ENCODE measurements at places on chromosomes 7 and 10.

DNA sequence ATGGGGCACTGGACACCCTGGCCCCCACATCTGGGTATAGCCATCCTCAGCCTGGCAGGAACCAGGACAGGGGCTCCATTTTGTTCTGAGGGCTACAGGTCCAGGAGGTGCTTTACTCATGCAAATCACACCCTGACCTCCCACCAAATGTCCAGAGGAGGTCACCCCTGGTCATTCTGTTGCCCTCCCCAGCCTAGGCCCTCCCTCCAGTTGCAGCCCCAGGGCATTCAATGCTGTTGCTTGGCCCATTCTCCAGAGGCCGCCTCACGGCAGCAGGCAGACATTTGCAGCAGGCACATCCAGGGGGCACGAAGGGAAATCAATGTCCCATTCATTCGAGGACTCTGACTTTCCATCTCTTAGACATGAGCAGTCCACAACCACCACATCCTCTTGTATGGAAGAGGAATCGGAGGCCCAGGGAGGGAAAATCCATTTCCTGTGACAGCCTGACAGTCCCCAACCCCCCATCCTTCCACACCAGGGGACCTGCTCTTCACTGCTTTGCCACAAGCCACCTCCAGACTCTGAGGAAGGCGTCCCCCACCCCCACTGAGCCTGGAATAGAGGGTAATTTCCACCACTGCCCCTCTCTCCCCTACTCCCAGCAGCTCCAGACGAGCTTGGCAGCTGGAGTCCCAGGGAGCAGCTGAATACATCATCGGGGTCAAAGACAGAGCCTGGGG is 76.2 kb upstream of the UNC5B start:
- no peak for DNase-seq

DNA sequence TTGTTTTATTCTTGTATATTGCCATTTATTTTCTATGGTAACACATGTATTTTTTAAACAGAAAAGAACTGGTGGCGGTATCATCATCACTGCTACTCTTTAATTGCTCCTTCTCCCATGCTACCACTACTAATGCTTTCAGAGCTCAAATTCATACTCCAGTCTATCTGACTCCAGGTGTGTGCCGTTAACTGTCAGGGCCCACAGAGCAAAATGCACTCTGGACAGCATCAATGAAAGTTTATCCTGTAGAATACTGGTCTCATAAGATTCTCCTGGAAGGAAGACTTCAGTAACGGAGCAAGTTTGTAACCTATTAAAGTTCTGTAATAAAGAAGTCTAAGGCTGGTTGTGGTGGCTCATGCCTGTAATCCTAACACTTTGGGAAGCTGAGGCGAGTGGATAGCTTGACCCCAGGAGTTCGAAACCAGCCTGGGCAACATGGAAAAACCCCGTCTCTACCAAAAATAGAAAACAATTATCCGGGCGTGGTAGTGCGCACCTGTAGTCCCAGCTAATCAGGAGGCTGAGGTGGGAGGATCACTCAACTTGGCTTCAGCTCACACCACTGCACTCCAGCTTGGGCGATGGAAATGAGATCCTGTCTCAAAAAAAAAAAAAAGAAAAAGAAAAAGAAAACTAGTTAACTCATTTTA is 18.4 kb downstream of the ZNRF2 start:
- DNase-seq = no peak

GRCh38 chr7:77859343-77859742 is 60.8 kb downstream of the PHTF2 start:
- no peak for DNase-seq

GRCh38 chr7:44368455-44368854 is 43.1 kb upstream of the CAMK2B start:
- DNase-seq = no peak

DNA sequence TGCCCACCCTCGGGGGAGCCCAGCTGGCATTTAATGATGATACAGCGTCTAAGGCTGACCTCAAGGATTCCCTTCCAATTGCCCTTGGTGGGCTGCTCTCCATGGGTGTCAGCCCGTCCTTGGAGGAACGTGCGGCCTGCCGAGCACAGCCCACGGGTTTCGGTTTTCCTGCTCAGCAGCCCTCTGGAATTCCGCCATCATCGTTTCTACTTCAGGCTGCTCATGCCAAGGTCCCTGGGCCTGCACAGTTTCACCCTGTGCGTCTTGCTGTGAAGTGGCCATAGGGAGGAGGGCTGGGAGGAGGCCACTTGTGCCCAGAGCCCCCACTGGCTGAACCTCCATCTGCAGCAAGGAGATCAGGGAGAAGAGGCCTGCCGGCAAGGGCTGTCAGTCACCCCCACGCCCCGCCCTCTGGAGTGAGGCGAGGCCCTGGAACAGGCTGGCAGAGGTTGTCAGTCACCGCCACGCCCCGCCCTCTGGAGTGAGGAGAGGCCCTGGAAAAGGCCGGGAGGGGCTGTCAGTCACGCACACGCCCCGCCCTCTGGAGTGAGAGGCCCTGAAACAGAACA is 82.8 kb downstream of the CHST15 start:
- no peak for DNase-seq

DNA sequence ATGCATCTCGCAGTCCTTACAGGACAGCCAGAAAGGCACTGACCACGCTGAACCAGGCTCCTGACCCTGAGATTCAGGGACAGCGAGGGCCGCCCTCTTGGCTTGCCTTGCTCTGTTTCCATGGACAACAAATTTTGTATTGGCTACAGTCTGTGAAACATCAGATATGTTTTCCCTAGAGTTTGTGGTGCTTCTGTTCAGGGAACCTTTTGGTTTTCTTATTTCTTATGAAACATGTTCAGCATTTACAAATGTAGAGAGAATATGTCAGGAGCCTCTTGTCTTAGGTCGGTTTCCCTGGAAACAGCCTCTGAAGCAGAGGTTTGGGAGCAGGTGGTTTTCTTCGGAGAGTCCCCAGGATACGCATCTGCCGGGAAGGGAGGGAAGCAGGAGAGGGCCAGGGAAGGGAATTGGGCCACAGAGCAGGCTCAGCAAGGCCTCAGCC is 260.1 kb downstream of the CCDC3 start:
- no peak for DNase-seq

GRCh38 chr7:7805511-7806153 is 87.2 kb upstream of the RPA3 start:
- DNase-seq = no peak

GRCh38 chr7:116512520-116513188 is 12.2 kb upstream of the CAV1 start:
- no peak for DNase-seq

GRCh38 chr7:109611656-109612055 is 1042.0 kb downstream of the DNAJB9 start:
- no peak for DNase-seq

- DNase-seq = no peak
These were observed 170.0 kb upstream of the CDCA7L start for GRCh38 chr7:22115689-22116088.

- no peak for DNase-seq
These were observed 282.9 kb upstream of the LYZL1 start for GRCh38 chr10:29005988-29006387.

DNA sequence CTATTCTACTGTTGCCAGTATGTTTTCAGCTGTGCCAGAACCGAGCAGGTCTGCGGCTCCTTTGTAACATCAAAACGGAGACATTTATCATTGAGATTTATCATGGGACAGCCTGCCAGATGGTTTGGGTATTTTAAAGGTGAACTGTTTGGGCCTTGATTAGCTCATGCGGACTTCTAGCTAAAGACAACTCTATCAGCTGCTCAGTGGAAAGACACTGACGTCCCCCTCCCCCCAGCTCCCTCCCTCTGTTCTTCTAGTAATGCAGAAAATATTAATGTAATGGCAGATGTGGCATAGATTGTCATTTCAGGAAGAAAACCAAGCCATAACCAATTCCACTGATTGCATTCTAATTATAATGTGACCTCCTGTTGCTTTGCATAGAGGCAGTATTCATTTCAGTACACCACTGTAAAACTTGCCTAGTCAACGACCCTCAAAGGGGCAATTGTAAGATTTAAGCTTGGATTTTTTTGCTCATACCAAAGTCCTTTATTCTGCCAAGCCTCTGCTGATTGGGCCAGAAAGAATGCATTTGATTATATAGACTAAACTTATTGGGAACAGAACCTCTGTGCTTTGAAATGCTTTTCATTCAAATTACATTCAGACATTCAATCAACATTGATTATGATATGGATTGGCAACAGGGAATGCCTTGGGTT is 966.8 kb downstream of the LRMDA start:
- DNase-seq = no peak

- no peak for DNase-seq
These were observed 891.1 kb upstream of the GHITM start for GRCh38 chr10:83248106-83248631.

DNA sequence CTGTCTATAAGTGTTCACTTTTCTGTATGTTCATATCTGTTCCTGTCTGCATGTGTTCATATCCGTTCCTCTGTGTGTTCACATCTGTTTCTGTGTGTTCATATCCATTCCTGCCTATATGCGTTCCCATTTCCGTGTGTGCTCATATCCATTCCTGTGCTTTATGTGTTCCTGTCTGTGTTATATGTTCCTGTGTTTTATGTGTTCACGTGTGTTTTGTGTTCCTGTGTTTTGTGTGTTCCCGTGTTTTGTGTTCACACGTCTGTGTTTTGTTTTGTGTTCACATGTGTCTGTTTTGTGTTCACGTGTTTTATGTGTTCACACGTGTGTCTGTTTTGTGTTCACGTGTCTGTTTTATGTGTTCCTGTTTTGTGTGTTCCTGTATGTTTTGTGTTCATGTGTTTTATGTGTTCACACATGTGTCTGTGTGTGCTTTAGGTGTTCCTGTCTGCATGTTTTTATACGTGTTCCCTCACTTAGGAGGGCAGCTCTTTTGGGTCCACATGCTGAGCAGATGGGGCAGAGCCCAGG is 42.2 kb upstream of the CNPY1 start:
- DNase-seq = no peak

DNA sequence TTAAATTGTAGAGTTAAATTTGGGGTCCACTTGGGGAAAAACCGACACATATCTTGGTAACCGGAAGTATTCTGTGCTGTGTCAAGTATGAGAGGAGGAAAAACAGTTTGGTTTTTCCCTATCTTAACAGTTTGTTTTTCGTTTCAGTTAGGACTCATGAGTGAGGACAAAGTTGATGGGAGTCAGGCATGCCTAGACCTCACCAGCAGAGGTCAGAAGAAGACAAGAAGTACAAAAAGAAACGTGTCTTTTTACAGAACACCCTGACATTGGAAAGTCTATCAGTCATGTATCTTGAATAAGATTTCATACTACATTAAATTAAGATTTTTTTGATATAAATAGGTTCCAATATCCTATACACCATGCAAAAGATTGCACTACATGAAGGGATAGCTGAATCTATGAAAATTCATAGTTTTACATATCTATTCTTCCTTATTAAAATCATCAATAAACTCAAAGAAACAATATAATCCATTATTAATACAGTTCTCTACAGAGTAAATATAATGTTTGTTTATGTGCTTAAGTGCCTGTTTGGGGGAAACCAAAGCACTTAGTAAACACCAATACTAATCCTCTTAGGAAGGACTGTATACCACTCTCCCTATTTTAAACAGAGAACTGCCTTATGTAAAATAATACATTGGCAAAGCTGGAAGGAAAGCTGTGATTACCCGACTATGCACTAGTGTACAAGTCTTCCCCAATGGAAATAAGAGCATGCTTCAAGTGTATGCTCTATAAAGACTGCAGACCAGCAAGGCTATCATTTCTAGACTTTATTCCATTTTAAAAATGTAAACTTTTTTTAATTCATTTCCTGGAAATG is 95.6 kb downstream of the USP6NL start:
- DNase-seq = no peak

DNA sequence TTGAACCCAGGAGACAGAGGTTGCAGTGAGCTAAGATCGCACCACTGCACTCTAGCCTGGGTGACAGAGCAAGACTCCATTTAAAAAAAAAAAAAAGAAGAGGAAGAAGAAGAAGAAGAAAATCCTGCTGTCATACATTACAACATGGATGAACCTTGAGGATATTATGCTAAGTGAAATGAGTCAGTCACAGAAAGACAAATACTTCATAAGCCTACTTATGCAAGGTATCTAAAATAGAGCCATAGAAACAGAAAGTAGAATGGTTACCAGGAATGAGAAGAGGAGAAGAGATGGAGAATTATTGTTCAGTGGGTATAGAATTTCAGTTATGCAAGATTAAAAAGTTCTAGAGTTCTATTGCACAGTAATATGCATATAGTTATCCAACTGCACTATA is 466.5 kb downstream of the PLXNA4 start:
- DNase-seq = no peak

DNA sequence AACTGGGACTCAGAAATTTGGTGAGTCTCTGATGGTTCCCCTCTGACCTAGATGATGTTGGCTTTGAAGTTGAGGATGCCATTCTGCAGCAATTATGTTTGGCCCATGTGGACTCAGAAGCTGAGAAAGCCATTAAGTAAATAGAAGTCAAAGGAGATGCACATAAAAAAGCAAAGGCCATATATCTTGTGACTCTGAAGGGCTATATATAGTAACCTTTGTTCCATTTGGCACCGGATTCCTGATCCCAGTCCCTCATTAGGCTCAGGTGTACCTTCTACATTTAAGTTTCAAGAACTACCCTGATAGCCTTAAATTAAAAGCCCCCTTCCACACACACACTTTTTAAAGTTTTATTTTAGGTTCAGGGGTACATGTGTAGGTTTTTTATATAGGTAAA is 50.0 kb upstream of the PDK4 start:
- no peak for DNase-seq

DNA sequence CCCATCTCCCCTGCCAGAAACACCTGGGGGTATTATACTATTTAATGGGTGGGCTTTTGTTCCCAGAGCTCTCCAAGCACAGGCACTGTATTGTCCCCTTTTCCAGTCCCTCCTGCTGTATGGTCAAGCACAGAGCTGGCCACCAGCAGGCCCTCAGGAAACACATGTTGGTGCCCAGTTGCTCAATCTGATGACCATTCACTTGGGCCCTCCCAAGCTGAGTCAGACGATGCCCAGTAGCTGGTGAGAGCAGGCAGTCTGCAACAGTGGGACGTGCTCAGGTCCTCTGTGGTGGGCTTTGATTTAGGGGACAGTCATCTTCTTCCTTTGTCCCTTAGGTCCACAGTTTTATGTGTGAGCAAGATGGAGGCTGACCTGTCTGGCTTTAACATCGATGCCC is 11.8 kb downstream of the SFXN2 start:
- DNase-seq = no peak

GRCh38 chr10:21176934-21177480 is 279.9 kb upstream of the NEBL start:
- no peak for DNase-seq

DNA sequence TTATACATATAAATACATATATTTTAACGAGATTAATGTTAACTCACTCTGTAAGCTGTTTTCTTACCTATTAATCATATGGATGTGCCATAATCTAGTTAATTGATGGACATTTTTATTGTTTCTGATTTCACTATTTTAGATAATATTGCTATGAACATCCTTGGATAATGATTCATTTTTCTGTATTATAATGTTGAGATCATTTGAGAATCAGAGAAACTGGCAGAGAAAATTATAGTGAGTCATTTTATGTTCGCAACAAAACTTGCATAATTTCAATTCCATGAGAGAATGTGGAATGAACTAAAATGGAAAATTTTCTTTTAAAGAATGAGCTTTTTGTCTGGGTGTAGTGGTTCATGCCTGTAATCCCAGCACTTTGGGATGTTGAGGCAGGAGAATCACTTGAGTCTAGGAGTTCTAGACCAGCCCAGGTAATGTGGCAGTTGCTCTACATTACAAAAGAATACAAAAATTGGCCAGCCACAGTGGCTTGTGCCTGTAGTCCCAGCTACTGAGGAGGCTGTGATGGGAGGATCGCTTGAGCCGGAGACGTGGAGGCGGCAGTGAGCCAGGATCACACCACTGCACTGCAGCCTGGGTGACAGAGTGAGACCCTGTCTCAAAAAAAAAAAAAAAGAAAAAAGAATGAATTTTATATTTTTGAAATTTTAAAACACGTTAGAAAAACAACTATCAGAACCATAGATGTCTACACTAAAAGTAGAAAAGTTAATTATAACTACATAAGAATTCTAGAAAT is 40.5 kb downstream of the PAPSS2 start:
- DNase-seq = no peak

Data from right lobe of liver (tissue), 6 donors.